ENCODE measurements at places on chromosomes 5 and 9. TPM values are rescaled to one million over a fixed set of nuclear protein-coding genes. Genes with fewer than 3 reads are reported as not detected.

Gene FCN2
- not detected for total RNA-seq

GRCh38 chr9:5650356-5651105 is 21.6 kb downstream of the RIC1 start:
- DNase-seq, result no peak
- H3K4me3 ChIP-seq, result no peak overlapping the region
- no peaks in the 10 kb centered on the region for H3K27me3 ChIP-seq
- no peaks in the 10 kb centered on the region for H3K36me3 ChIP-seq
- H3K4me1 ChIP-seq, result peaks cover 8% of the 10 kb centered on the region

GRCh38 chr9:134791009-134791408 is 89.6 kb upstream of the FCN2 start:
- H3K27ac ChIP-seq, result no peak overlapping the region
- peaks cover 66% of the 10 kb centered on the region for H3K36me3 ChIP-seq
- H3K4me1 ChIP-seq, result no peaks in the 10 kb centered on the region
- no peaks in the 10 kb centered on the region for H3K27me3 ChIP-seq

- H3K36me3 ChIP-seq, result no peaks in the 10 kb centered on the region
- no peak for DNase-seq
- H3K4me1 ChIP-seq, result no peaks in the 10 kb centered on the region
- no peak overlapping the region for H3K27ac ChIP-seq
- no peak overlapping the region for H3K4me3 ChIP-seq
These were observed 33.8 kb upstream of the PTGS1 start for GRCh38 chr9:122336866-122337555.

Gene IFNB1
- total RNA-seq, result not detected

DNA sequence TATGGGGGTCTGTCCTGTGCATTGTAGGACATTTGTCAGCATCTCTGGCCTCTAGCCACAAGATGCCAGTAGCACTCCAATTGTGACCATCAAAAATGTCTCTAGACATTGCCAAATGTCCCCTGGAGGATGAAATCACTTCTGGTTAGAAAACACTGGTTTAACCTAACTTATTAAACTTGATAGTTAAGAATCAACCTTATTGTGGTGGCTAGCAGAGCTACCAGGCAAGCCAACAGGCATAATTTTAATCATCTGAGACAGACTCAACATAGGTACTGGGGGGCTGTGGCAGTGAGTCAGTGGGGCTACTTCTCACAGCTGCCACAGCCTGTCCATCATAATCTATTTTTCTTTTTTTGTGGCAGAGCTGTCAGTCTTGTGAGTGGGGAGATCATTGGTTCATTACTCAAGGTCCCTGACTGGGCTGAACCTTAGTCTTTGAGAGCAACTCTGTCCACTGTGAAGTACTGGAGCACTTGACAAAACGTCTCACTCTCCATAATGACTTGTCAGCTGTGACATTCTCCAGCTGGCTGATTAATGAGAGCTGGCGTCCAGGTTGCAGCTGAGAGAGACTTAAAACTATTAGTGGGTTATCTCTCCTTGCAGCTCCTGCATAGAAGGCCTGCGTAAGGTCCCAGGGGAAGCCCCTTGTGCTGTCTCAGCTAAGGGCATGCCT is 107.9 kb downstream of the DCP2 start:
- no peaks in the 10 kb centered on the region for H3K36me3 ChIP-seq
- H3K4me3 ChIP-seq, result no peak overlapping the region
- H3K27ac ChIP-seq, result no peak overlapping the region
- no peaks in the 10 kb centered on the region for H3K27me3 ChIP-seq

GRCh38 chr5:181191526-181192336 is 13.3 kb downstream of the TRIM7 start:
- H3K27ac ChIP-seq, result peak overlapping the region; percentile 77
- H3K4me3 ChIP-seq, result peak overlapping the region; percentile 87
- H3K27me3 ChIP-seq, result no peaks in the 10 kb centered on the region
- DNase-seq, result peak; percentile 98

Gene ACTBL2
- 0.11 TPM for total RNA-seq

Gene PTPN3
- total RNA-seq, result 1.3 TPM

GRCh38 chr9:118652258-118652657 is 717.0 kb downstream of the BRINP1 start:
- no peaks in the 10 kb centered on the region for H3K27me3 ChIP-seq
- no peaks in the 10 kb centered on the region for H3K4me1 ChIP-seq
- no peak overlapping the region for H3K4me3 ChIP-seq

DNA sequence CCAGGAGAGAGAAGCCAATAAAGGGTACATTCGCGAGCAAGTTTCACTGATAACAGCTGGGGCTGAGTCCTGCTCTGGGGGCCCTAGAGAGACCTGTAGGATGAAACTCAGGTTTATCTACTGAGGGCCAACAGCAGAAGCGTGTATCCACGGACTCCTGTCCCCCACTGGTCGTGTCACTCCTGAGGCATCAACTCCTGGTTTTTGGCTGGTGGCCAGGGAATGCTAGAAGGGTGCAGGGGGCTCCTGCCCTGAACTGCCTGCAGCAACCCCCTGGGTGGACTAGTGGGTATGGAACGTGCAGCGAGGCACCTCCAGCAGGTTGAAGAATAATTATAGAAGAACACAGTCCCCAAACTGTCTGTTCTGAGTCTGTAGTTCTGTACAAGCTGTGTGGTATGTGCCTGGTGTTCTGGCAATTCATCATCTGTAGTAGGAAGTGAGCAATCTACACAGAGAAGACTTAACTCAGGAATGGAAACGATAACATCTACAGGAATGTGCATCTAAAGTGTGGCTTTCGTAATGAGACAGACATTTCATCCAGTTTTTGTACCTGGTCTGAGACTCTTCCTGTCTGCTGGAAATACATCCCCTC is 64.5 kb upstream of the GNA14 start:
- H3K27ac ChIP-seq, result peak overlapping the region; percentile 44
- no peaks in the 10 kb centered on the region for H3K27me3 ChIP-seq
- peak; percentile 85 for DNase-seq
- peak overlapping the region; percentile 30 for H3K4me3 ChIP-seq

- H3K36me3 ChIP-seq, result no peaks in the 10 kb centered on the region
- no peak for DNase-seq
- no peak overlapping the region for H3K27ac ChIP-seq
- no peak overlapping the region for H3K4me3 ChIP-seq
- no peaks in the 10 kb centered on the region for H3K4me1 ChIP-seq
These were observed 17.2 kb upstream of the PAM start for GRCh38 chr5:102737805-102738469.

- peaks cover 24% of the 10 kb centered on the region for H3K27me3 ChIP-seq
- no peak overlapping the region for H3K27ac ChIP-seq
- no peaks in the 10 kb centered on the region for H3K36me3 ChIP-seq
These were observed 4.2 kb upstream of the BSPRY start for GRCh38 chr9:113345190-113345589.

DNA sequence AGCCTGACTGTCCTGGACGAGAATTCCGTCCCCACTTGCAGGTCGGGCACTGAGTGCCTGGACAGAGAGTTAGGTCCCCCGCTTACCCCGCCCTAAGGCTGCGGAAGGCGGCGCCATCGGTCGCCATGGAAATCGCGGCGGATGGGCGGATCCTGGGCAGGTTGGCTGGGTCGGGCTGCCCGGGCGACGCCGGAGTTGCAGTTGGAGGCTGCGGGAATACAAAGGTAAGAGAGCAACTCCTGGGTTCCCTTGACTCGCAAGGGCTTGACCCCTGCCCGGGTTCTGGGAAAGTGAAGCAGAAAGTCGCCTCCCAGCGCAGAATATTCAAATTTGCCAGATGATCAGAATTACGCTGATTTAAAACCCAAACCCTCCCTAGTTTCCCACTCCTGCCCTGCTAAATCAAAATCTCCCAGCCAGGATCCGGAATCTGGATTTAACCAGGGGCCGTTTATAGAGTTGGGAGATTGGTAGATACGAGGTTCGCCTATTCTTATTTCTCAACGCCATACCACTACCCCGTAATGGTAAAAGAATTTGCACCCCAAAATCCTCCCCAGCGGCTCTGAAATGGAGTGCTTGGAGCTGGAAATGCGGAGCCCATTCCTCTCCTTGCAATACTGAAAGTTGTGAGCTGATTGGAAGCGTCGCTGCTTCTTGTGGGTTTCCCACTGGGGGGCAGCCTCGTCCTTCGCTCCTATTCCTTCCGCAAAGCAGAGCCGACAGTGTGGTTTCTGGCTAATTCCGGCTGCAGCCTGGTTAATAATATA is 156.4 kb upstream of the RASEF start:
- DNase-seq, result peak; percentile 91
- peak overlapping the region; percentile 89 for H3K4me3 ChIP-seq
- H3K27me3 ChIP-seq, result no peaks in the 10 kb centered on the region
- no peaks in the 10 kb centered on the region for H3K36me3 ChIP-seq
- H3K4me1 ChIP-seq, result peaks cover 4% of the 10 kb centered on the region
- peak overlapping the region; percentile 13 for H3K27ac ChIP-seq

GRCh38 chr5:50808406-50808805 is 142.0 kb downstream of the PARP8 start:
- DNase-seq, result no peak
- no peak overlapping the region for H3K27ac ChIP-seq
- no peaks in the 10 kb centered on the region for H3K36me3 ChIP-seq
- no peaks in the 10 kb centered on the region for H3K4me1 ChIP-seq

GRCh38 chr5:143955141-143955540 is 143.2 kb downstream of the HMHB1 start:
- peak overlapping the region; percentile 44 for H3K27ac ChIP-seq
- no peaks in the 10 kb centered on the region for H3K36me3 ChIP-seq
- no peaks in the 10 kb centered on the region for H3K27me3 ChIP-seq
- 0 out of 2 replicates have a peak, but pooled peaks cover 7% of the 10 kb centered on the region for H3K4me1 ChIP-seq
- DNase-seq, result peak; percentile 33
- H3K4me3 ChIP-seq, result no peak overlapping the region

Gene ST6GALNAC6
- total RNA-seq, result 78.8 TPM

DNA sequence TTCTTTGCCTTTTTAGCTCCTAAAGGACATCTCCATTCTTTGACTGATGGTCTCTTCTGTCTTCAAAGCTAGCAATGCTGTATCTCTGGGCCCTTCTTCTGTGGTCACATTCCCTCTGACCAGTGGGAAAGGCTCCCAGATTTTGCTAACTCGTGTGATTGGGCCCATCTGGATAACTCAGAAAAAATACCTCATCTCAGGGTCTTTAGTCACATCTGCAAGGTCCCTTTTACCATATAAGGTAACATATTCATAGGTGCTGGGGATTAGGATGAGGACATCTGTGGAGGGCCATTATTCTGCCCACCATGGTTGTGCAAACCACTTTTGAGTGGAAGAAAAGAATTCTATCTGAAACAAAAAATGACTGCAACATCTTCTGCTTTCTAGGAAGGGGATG is 76.3 kb upstream of the MAMDC2 start:
- H3K36me3 ChIP-seq, result no peaks in the 10 kb centered on the region
- no peak overlapping the region for H3K27ac ChIP-seq
- H3K4me1 ChIP-seq, result peaks cover 25% of the 10 kb centered on the region

- no peaks in the 10 kb centered on the region for H3K4me1 ChIP-seq
- no peak overlapping the region for H3K4me3 ChIP-seq
- no peaks in the 10 kb centered on the region for H3K27me3 ChIP-seq
- no peaks in the 10 kb centered on the region for H3K36me3 ChIP-seq
These were observed 2389.5 kb downstream of the MAT2B start for GRCh38 chr5:165894916-165895315.

DNA sequence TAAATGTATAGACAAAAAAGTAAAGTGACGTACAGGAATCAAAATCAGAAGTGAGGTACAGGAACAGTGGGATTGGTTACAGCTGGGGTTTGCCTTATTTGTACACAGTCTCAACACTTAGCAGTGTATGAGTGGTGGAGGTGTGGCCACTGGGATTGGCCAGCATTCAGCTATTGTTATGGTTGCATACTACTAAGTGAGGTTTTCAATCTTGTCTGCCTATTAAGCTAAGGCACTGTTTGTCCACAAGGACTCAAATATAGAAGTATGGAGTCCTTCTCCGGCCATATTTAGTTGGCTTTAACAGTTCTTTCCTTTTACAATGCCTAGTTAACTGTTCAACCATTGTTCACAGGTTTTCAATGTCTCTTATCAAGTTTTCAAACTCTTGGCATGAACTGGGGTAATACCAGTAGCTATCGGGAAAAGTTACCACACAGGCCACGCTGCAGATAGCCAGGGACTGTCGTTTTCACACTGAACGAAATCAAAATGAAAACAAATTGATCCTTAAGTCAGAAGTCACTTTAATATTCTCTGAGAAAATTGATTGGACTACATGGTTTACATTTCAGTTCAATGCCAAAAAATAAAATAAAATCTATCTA is 176.0 kb upstream of the FREM1 start:
- H3K27me3 ChIP-seq, result no peaks in the 10 kb centered on the region
- no peaks in the 10 kb centered on the region for H3K36me3 ChIP-seq
- H3K4me1 ChIP-seq, result 0 out of 2 replicates have a peak, but pooled peaks cover 3% of the 10 kb centered on the region

Gene CYSRT1
- total RNA-seq, result 0.43 TPM

Gene STPG3
- total RNA-seq, result not detected

- no peak overlapping the region for H3K27ac ChIP-seq
- no peaks in the 10 kb centered on the region for H3K36me3 ChIP-seq
- DNase-seq, result no peak
These were observed 952.2 kb upstream of the WWC1 start for GRCh38 chr5:167339205-167339604.

Gene MEIKIN
- not detected for total RNA-seq

DNA sequence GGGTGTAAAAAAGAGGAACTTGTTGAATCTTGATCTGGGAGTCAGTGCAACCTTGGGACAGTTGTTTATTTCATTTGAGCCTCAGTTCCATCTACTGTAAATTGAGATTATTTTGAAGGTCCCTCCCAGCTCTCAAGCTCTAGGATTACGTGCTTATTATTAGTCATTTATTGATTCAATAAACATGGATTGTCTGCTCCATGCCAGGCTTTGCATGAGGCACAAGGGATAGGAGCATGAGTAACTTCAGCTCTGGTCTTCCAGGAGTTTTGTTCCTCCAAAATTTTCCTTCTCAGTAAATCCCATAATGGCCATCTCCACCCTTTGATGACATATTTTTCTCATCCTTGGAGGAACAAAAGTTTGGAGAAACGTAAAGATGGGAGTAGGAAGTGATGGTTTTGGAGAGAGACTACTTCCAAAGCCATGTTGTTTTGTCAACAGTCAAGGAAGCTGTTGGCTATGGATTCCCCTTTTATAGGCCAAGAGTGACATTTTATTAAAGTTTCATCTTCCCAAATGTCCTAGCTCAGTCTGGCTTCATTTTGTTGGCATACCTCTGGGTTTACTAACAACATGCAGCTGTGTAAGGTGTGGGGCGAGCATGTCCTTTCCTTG is 244.6 kb downstream of the DMRT2 start:
- no peaks in the 10 kb centered on the region for H3K36me3 ChIP-seq
- H3K27ac ChIP-seq, result no peak overlapping the region
- H3K27me3 ChIP-seq, result no peaks in the 10 kb centered on the region
- H3K4me3 ChIP-seq, result no peak overlapping the region
- no peak for DNase-seq

- H3K4me3 ChIP-seq, result no peak overlapping the region
- peaks cover 41% of the 10 kb centered on the region for H3K4me1 ChIP-seq
- DNase-seq, result no peak
- no peak overlapping the region for H3K27ac ChIP-seq
These were observed 39.1 kb upstream of the PAM start for GRCh38 chr5:102716017-102716416.

Measured in GM23248 (cell line).